Right cardiac atrium (tissue), 5 donors: ENCODE measurements at places on chromosomes 11 and 22. TPM values are rescaled to one million over a fixed set of nuclear protein-coding genes. Genes with fewer than 3 reads are reported as not detected.

DNA sequence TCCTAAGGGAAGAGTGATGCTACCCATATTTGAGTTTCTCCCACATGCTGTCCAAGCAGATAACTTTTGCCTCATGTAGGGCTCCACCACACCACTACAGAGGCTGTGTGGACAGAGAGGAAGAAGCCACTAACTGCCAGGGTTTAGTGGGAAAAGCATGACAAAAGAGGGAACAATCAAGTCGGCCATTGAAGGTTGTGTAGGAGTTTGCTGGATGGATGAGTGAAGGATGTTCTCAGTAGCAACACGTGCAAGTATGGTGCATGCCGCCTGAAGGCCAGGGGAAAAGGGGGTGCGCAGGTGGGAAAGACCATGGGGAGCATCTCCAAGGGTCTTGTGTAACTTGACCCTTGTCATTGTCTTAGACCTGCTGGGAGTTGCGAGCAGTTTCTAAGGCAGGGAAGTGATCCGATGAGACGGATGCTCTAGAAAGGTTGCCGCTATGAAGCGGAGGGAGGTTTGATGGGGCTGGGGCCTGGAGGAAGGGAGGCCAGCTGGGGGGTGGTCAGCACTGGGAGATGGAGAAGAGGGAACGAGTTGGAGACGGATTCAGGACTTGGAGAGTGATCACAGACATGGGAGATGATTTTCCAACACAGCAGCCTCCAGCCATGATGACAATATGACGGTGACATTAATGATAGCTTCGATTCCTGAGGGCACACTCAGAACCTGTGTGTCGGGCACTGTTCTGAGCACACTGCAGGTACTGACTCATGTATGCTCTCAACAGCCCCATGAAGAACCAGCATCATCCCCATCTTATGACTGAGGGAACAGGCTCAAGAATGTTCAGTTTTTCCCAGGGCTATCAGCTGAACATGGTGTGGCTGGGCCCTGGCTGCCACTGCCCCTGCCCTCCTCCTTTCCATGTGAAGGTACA lies 53.7 kb downstream of the CD6 start:
- DNase-seq = no peak

DNA sequence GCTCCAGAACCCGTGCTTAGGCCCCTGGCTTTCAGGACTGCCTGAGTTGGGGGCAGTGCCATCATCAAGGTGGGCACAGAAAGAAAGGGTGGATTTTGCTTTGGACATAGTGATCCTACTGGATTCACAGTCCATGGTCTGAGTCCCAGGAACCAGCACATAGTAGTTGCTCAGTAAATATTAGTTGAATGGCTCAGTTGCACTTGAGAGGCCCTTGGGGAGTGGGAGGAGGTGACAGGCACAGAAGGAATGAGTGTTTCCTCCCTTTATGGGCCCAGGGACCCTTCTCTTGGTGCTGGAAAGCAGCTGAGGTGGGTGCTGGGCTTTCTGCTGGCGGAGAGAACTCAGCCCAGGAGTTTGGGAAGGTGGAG lies 16.6 kb downstream of the ARHGEF17 start:
- DNase-seq = no peak

GRCh38 chr11:17601676-17602075 lies 54.6 kb downstream of the OTOG start:
- DNase-seq = no peak

- DNase-seq = no peak
These were observed 92.6 kb downstream of the KIAA1671 start for GRCh38 chr22:25045159-25045558.

DNA sequence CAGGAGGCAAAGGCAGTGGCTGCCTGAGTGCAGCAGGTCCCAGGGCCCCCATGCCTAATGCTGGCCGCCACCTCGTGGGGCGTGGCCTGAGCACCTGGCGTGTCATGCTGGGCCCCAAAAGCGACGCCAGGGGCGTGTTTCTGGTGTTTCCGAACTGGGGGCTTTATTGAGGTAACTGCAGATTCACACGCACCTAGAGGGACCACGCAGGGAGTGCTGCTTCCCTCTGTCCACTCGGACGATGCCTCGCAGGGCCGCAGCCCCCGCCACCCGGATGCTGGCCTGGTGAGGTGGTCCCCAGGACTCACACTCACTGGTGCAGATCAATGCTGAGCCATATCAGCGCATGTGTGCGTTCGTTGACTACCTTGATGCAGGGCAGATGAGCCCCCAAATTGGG lies 736.2 kb downstream of the BRD1 start:
- no peak for DNase-seq

DNA sequence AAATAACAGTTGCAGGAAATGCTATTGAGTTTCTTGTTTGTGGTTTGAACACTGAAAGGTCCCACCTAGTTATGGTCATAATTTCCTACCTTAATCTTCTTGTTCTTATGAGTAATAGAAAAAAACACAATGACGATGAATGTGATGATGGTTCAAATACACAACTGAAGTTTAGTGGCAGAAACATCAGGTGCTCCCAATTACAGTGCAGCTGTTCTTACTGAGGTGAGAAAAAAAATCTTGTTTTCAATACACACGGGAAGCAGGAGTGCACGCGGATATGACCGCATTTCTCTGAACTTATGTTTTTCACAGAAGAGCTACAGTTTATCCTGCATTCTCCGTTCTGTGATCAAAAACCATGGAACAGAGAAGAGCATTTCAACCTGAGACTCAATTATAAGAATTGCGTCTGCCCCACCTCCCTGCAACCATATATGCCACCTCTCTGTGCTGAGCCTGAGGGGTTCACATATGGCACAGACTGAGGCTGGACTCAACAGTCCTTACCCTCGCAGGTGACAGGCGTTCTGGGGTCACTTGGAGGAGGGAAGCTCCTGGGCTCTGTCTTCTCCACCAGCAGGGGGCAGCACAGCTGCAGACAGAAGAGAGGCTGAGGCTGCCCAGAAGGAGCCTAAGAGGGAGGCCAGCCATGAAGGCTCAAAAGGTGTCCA lies 99.7 kb upstream of the IGLL5 start:
- DNase-seq = peak; percentile 36

TEX54 gene
- total RNA-seq = not detected

PIH1D2 gene
- 1.8 TPM for total RNA-seq

DNA sequence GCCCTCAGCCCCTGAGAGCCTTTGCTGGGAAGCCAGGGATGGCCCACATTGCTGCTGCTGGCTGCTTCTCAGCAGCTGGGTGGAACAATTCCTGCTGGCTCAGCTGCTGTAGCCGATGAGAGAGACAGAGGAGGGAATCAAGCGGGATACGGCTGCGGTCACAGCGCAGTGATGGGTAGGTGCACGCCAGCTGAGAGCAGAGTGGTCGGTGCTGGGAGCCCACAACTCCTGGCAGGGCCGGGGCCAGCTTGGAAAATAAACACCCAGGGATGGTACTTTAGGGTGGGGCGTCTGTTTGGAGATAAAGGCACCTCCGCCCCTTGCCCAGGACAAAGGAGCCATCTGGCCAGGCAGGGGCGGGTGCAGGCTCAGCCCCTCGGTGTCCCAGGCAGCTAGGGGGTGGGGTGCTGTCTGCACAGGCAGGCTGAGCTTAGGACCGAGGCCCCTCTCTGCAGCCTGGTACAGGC lies 480.5 kb downstream of the MIAT start:
- DNase-seq = peak; percentile 55

GRCh38 chr11:122811721-122812120 lies 26.6 kb upstream of the CRTAM start:
- DNase-seq = no peak

DNA sequence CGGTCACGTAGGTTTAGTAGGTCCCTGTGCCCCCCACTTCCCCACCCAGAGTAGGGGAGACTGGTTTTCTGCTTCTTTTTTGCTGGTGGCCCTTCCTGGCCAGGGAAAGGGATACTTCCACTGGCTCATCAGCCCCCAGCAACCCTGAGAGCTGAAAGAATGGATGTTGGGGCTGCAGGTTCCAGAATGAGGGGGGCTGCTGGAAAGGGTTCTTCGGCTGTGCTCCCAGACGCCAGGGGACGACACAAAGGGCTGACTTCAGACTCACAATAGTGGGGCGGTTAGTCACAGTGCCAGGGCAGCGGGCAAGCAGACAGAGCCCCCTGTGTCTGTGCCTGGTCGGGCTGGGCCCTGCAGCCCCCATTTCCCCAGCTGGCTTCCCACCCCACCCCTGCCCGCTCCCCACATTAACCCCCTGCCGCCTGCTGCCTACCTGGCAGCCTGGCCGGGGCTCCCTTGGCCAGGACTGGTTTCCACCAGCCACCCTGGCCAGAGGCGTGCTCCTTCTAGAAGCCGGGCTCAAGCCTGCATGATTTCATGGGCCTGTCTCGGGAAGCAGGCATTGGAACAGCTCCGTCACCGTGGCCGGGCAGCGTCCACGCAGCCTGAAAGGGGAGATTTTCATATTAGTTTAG lies 79.1 kb upstream of the WNT7B start:
- DNase-seq = peak; percentile 80

GRCh38 chr22:17578136-17578754 lies 14.9 kb downstream of the SLC25A18 start:
- peak; percentile 88 for DNase-seq

GRCh38 chr11:18699848-18700261 lies 1.3 kb downstream of the TMEM86A start:
- no peak for DNase-seq

DNA sequence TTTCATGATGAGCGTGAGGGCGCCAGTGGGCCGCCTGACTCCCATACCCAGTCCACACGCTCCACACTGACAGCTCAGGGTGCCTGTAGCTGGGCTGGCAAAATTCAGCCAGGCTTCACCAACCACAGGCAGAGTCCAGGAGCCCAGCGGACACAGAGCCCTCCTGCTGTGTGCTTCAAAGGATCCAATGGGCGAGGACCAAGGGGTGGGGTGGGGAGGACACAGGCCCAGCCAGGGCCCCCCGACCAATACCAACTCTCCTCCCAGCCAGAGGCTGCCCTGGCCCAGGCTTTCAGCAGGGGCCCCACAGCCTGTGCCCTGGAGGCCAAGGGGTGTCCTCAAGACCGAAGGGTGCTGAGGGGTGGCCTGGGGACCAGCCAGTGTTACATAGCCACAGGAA lies 336.1 kb downstream of the CTTN start:
- DNase-seq = no peak

DNA sequence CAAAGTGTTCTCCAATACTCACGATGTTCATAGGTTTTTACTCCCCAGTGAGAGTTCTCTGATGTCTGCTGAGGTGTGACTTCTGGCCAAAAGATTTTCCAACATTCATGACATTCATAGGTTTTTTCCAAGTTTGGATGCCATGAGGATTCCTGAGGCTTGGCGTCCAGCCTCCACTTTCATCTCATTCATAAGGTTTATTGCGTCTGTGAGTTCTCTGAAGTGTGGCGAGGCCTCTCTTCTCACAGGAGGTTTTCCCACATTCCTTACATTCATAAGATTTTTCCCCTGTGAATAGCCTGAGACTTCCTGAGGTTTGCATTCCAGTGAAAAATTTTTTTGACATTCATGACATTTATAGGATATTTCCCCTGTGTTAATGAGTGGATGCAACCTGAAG lies 1014.1 kb downstream of the LRRC4C start:
- no peak for DNase-seq

GRCh38 chr11:66325263-66325671 lies 8.4 kb upstream of the CD248 start:
- no peak for DNase-seq

TRPM5 gene
- total RNA-seq = not detected

OR8D4 gene
- not detected for total RNA-seq

- no peak for DNase-seq
These were observed 5.1 kb downstream of the FAM118B start for GRCh38 chr11:126216526-126217305.

- no peak for DNase-seq
These were observed 50.2 kb downstream of the AP2A2 start for GRCh38 chr11:975827-976226.

OR52I1 gene
- not detected for total RNA-seq

- peak; percentile 82 for DNase-seq
These were observed 37.4 kb downstream of the SCUBE1 start for GRCh38 chr22:43305806-43306205.

C22orf23 gene
- total RNA-seq = 0.46 TPM

PHOX2A gene
- total RNA-seq = not detected

DNA sequence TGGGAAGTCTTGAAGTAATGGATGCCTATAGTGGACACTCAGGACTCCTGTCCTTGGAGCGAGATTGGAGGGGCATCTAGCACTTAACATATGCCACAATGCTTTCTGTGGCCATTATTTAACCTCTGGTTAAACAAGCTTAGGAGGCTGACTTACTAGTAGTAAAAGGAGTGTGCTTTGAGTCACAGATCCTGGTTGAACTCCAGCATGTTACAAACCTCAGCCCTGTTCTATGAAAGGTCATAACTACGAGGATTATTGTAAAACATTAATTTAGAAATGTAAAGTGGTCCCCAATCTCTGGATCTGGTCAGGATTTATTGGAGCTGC lies 1.1 kb upstream of the LBHD1 start:
- no peak for DNase-seq

GRCh38 chr22:46843821-46844255 lies 81.4 kb downstream of the TBC1D22A start:
- no peak for DNase-seq

FDX1 gene
- 16.3 TPM for total RNA-seq

- no peak for DNase-seq
These were observed 7.9 kb downstream of the KLHL22 start for GRCh38 chr22:20487715-20488114.

- DNase-seq = no peak
These were observed 846.4 kb downstream of the DLG2 start for GRCh38 chr11:84780689-84781293.

CRYBA4 gene
- not detected for total RNA-seq

DNA sequence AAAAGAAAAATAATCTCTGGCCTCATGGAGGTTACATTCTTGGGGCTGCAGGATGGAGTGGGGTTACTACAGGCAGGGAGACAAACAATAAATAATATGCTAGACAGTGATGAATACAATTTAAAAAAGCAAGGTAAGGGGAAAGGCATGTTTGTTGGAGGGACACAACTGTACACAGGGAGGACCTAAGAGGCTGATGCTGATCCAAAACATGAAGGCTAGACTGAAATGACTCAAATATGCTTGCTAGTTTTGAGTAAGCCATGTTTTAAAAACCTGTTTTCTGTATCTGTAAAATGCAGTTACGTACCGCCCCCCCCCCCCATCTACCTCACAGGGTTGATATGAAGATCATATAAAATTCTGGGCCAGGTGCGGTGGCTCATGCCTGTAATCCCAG lies 44.0 kb downstream of the EIF4ENIF1 start:
- no peak for DNase-seq

GRCh38 chr11:13784855-13785254 lies 116.4 kb downstream of the FAR1 start:
- peak; percentile 16 for DNase-seq

- no peak for DNase-seq
These were observed 60.2 kb downstream of the BRD1 start for GRCh38 chr22:49767355-49768062.

DNA sequence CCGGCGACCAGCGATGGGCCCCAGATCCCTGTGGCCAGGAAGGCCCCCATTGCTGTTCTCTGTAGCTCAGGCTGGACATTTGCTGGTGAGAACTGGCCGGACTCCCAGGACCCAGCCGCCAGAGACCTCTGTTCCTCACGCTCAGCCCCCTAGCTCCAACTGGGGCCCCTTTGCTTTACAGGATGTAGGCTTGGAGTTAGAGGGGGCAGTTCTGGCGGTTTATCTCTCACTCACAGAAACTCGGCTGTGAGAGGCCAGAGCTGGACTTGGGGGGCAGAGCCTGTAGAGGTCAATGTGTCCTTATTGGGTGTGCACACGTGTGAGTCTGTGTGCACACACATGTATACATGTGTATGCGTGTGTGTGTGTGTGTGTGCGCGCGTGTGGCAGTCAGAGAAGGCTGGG lies 502 bp downstream of the SMIM38 start:
- no peak for DNase-seq

PKNOX2 gene
- total RNA-seq = 20.2 TPM
